ENCODE measurements at places on chromosomes 2 and 18.

DNA sequence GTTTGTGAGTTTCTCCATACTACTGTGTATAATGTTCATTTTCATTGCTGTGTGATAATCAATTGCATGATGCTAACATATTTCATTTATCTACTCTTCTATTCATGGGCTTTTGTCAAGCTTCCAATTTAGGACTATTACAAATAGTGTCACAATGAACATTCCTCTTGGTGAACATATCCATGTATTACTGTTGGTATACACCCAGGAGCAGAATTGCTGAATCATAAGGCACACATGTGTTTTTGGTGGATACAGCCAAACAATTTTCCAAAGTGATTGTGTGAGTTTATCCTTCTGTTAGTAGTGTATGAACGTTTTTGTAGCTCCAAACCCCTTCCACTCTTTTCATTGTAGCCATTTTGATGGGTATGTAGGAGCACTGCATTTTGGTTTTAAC is 101.6 kb upstream of the COPS8 start:
- DNase-seq, result no peak

DNA sequence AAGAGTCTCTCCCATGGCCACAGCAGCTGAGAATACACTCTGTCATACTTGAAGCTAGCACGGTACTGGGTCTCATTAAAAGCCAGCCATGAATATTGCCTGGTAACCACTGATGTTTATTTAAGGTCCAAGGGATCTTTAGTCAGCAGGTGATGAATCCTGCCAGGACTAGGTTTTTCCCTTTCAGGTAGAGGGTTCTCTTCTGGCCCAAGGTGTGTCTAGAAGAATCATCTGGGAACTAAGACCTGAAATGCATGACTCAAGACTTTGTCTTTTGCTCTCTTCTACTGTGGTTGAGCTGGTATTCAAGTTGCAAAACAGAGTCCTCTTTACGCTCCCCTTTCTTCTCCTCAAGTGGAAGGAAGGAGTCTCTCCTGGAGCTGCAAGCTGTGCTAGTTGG is 400.5 kb upstream of the FSIP2 start:
- no peak for DNase-seq

GRCh38 chr2:74777161-74777900 is 56.6 kb upstream of the HK2 start:
- DNase-seq, result no peak

GRCh38 chr18:71252351-71252865 is 963.6 kb downstream of the SOCS6 start:
- no peak for DNase-seq

GRCh38 chr18:3117493-3118192 is 102.1 kb downstream of the MYOM1 start:
- DNase-seq, result no peak

GRCh38 chr2:55109219-55109891 is 59.1 kb upstream of the RTN4 start:
- DNase-seq, result no peak

GRCh38 chr2:7004636-7005035 is 87.4 kb downstream of the RNF144A start:
- DNase-seq, result no peak

DNA sequence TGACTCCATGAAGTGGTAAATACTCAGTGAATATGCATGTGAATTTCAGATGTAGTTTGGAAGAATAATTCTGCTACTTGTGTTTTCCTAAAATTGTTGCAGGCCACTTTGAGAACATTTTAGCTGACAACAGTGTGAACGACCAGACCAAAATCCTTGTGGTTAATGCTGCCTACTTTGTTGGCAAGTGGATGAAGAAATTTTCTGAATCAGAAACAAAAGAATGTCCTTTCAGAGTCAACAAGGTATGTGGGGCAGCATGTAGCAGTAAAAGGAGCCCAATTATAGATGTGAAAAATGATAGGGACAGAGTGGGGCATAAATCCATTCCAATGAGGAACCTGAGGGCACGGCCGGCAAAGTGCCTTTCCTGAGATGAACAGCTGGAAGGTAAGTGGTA is 16.1 kb downstream of the SERPINB5 start:
- no peak for DNase-seq

DNA sequence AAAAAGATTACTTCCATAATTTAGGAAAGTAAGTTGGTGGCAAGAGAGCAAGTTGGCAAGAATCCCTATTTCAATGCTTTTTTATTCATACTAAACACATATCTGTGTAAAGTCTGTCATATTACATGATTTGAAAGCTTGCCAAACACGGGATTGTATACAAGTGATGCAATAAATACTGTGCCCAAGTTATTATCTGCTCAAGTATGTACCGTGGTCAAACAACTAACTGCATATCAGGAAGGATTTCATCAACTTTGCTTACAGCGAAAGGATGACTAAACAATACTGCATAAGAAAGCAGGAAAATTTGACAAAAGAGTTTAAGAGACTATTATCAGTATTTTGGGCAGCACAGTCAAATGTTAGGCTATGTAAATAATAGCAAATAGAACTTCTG is 69.6 kb upstream of the SCN1A start:
- no peak for DNase-seq

DNA sequence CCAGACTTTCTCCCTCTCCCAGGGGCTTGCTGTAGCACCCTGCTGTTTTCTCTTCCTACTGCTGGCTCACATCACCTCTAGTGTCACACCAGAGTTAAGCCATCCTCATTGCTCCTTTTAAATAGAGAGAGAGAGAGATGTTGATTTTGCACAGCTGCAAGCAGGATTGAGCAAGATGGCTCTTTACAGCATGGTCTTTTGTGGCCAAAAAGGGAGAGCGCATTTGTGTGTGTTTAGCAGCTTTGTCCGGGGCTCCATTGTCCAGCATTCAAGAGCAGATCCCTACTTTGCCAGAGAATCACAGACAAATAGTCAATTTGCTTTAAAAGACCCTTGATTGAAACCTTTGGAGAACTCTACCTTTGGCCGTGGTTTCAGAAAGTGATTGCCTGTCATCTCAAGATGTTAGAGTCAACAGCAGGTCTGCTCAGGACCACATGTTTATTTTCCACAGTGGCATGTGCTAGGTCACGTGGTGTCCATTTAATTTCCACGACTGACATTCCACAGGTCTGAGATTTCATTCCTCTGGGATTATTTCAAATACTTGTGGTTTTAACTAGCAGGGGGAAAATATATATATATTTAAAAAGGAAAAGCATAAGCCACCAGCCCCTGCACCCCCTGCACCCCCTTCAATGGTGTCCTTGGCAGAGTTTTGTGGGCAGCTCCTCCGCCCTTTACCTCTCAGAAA is 359.9 kb upstream of the SLC14A2 start:
- no peak for DNase-seq

DNA sequence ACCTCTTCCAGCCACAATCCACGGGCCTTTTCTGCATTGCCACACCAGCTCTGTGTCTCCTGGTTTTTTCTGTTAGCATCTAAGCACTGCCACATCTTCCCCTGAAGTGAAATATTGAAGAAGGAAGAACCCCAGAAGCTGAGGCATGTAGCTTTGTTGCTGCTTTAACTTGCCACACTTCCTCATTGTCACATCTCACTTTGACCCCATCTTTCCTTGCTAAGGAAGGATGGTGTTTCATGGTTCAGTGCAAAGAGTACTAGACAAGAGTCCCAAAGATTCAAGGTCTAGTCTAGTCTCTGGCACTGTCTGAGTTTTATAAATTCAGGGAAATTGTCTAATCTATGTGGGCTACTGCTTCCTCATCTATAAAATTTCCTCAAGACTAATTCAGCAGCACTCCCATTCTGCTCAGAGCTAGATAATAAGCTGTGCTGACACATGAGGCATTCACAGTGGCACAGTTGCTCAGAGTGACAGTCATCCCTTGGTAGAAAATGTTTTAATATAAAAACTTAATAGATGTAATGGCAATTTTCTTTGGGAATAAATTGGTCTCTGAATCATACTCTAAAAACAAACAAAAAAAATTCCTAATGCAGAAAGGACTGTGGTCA is 483.0 kb upstream of the ID2 start:
- DNase-seq, result no peak

DNA sequence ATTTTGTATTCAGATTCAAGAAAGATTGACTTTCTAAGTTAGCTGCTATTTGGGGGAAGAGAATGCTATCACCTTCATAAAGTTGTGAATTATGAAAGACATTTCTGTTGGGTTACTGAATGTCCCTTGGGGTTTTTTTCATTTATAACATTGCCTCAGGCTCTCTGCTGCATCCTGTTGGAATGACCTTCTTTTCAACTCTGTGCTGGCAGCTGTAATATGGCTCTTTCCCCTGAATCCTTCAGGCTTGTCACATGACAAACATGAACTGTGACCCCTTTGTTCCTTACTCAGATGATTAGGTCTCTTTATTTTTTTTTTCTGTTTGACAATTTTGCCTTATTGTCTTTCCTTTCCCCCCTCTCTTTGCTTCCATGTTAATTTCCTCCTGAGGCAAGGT is 159.8 kb downstream of the TAF4B start:
- DNase-seq, result no peak

DNA sequence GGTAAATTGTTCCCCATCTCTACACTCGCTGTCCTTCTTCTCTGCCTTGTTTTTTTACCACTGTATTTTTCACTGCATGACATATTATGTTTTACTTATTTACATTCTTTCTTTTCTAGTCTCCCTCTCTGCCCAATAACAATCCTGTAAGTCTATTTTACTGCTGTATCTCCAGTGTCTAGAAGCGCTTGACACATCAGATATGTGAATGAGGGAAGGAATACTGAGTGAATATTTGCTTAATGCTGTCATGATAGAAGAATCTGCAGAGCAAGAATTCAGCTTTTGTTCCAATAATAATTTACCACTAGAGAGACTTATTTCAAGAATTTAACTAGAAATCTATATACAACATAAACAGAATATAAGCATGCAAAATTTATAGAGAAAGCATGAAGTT is 99.5 kb downstream of the GALNT13 start:
- no peak for DNase-seq

DNA sequence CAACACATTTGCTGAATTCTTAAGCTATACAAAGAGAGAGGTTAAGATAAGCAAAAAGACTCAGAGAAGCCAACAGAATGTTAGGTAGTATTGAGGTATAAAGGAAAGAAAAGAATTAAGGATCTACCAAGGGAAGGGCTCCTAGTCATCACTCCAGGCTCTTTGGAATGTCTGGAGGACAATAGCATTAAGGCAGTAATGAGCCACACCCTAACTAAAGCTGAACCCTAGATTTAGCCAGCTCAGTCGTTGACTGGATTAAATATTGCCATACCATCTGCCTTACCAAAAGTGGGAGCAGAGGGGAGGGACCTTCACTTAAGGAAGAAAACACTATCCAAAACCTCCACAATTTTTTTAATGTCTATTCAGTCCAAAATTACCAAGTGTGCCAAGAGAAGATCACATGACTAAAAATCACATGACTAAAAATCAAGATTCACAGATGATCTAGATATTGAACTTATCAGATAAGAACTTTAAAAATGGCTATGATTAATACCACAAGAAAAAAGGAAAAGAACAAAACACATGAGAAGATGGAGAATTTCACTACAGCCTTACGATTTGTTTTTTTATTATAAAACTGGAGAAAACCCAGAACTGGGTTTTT is 59.7 kb downstream of the EXOC6B start:
- DNase-seq, result no peak

DNA sequence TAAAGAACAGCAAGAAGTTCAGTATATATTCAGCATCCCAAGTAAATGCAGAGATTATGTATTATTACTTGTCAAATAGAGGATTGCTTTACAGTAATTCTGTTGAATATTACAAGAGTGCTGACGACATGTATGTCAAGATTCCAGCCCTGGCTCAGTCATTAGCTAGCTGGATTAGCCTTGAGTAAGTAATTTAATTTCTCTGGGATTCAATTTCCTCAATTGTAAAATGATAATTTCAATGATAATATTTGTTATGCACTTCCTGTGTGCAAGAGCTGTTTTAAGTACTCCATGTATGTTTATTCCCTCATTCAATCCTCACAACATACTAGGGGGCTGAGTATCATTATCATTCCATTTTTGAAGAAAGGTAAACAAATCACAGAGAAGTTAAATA is 44.0 kb downstream of the TCF4 start:
- DNase-seq, result no peak

DNA sequence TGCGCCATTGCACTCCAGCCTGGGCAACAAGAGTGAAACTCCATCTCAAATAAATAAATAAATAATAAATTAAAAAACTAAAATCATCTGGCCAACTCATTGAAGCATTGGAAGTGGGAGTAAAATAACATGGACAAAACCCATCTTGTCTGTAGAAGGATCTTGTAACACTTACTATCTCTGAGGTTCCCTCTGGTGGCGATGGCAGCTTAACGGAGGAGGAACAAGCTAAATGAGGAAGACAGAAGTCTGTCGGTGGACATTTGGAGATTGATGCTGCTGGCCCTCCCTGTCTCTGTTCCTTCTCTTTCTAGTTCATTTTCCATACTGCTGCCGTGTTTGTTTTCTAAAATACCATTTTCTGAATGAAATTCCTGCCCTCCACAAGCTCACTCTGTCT is 43.4 kb downstream of the ZCCHC2 start:
- peak; percentile 13 for DNase-seq

DNA sequence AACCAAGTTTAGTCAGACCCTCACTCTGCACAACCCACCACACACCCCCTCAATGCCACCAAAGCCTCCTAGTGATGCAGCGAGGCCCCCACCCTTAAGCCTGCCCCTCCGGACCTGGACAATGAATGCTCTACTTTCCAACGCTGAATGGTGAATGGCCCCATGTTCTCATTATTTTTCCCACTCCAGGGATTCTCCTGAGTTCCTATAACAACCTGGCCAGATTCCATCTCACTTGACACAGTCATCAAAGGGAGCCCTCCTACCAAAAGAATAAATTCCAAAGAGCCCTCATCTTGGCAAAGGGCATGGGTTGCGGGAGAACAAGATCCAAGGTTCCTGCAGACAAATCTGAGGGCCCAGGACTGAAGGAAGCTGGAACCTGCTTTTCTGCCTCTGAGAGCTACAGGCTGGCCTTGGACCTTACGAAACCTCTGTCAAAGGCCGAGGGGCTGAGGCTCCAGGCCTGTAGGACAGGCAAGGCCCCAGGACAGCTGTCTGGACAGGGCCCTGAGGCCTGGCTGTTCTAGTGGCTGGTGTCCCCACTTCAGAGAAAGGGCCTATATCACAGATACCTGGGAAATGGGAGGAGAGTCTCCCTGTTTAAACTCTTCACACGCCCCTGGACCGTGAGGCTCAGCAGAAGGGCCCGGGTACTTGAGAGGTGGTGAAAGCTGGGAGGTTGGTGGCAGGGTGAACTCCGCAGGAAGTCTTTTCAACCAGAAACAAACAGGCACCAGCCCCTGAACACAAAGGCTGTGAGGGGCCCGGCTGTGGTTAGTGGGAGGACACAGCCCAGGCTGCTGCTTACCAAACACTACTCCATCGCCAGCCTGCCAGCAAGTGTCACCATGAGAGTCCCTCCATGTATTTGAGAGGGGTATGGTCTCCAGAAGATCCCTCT is 27.3 kb downstream of the SFXN5 start:
- no peak for DNase-seq

GRCh38 chr2:108605947-108606346 is 71.7 kb downstream of the LIMS1 start:
- no peak for DNase-seq

Measured in CD4-positive, alpha-beta T cell treated with Interleukin-17A for 1 hour (primary cell).